ENCODE measurements at places on chromosomes 4 and X.
A peak's percentile ranks its signal among the peaks of the same experiment; 100 is the strongest.

DNA sequence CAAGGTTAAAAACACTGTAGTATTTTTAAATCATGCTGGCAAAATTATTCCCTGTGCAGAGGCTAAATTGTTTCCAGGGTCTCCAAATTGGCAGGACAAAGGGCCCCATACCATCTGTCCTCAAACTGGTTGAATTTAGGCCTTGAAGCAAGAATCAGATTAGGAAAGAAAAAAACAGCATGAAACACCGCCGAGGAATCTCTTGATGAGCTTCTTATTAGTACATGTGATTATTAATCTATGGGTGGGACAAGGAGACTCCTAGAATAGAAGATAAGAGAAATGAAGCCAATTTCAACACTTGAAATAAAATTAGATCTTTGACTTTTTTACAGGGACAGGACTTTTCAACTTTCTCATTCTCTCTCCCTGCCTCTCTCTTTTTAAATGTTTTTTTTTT, 7.1 kb upstream of the CLNK start:
- no peak for DNase-seq

DNA sequence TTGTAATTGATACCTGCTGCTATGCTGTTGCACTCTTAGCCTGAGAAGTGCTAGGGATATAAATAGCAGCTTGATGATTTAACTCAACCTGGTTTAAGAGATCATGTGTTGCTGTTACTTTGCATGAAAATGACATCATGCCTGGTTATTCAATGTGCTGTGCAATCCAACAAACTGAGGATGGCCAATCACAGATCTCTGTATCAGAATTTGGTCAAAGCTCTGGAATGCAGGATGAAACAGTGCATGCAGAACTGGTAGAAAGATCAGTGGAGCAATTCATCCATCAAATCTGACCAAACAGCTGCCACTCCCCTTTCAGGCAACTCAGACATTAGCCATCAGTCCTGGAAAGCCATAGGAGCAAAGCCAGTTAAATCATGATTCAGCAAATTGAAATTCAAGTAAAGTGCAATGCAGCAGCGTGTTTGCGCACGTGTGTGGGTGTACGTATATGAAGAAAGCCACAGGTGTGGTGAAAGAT, 160.3 kb upstream of the RASGEF1B start:
- peak; percentile 34 for DNase-seq

- no peak for DNase-seq
These were observed 53.5 kb downstream of the LRBA start for GRCh38 chr4:150961566-150961965.

GRCh38 chr4:125975861-125976397, 661.2 kb downstream of the FAT4 start:
- no peak for DNase-seq

GRCh38 chrX:100120956-100121355, 289.1 kb downstream of the PCDH19 start:
- no peak for DNase-seq

DNA sequence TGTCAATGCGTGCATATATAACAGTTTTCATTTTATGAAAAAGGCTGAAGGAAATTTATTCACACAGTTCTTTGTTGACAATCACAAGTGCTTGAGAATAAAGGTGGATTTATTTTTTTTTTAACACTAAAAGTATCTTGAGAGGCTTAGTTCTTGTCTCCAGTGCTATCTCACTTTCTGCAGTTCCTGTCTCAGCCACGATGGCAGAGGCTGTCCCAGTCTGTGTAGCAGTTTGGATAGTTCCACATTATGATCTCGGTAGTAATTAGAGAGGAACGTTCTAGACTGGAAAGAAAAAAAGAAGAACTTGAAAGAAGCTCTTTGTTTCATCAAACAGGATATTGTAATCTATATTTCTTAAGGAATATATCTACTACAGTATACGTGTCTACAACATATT, 229.0 kb downstream of the UGT8 start:
- DNase-seq = no peak

- peak; percentile 26 for DNase-seq
These were observed 521.6 kb upstream of the SLIT2 start for GRCh38 chr4:19729886-19730651.

DNA sequence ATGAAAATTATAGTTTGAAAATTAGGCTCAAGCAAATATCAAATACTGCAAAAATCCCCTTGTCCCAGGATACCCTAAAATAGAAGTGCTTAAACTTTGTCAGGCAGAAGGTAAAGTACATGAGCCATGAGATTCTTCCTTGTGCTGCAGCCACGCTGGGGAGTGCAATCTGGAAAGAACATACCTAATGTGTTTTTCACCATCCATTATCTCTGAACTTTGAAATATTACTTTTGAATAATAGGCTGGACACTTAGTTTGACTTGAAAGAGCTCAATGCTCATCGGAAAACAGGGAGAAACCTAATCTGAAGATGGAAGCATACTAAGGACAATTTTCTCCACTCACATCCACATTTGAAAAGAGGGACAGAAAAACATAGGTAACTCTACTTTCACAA, 18.9 kb downstream of the THAP9 start:
- DNase-seq = no peak

GRCh38 chrX:100687546-100687945, 43.5 kb downstream of the SRPX2 start:
- DNase-seq = no peak

GRCh38 chr4:189440716-189441115, 500.0 kb upstream of the FRG1 start:
- no peak for DNase-seq
